ENCODE measurements at places on chromosomes 6 and 20. TPM values are rescaled to one million over a fixed set of nuclear protein-coding genes. Genes with fewer than 3 reads are reported as not detected.

DNA sequence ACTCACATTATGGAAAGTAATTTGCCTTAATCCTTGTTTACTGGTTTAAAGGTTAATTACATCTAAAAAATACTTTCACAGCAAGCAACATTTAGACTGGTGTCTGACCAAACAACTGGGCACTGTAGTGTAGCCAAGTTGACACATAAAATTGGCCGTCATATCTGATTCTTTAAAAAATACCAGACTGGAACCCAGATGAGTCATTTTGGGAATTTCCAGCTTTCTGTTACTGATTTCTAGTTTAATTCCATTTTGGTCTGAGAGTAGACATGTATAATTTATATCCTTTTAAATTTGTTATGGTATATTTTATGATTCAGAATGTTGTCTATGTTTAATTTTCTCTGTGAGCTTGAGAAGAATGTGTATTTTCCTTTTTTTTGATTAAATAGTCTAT, 44.1 kb downstream of the SCP2D1 start:
- DNase-seq = no peak

- DNase-seq = no peak
Measured at GRCh38 chr6:129030215-129030614, 147.3 kb downstream of the LAMA2 start.

The C6orf132 gene
- total RNA-seq = 2.2 TPM

The RIMS1 gene
- total RNA-seq = 1.2 TPM

The PKIG gene
- 195 TPM for total RNA-seq

Measured in left ventricle myocardium superior (tissue), 1 donor.